Activated T-cell treated with anti-CD3 and anti-CD28 coated beads for 4 hours (primary cell): ENCODE measurements at places on chromosomes 6 and 20.

DNA sequence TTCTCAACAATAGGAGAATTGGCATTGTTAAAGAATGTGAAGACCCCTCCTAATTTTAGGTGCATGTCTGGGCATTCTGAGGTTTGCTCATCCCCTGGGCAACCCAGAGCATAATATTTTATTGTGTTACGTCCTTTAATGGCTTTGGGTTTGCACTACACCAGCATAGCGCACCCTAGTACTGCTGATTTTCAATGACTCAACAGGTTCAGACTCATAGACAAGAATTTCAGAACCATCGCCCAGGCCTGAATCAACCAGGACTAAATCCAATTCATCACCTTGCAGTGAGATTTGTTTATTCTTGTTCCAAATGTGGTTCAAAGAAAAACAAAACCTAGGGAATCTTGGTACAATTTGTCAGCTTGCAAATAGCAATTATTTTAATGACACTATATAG, 137.8 kb upstream of the PHACTR1 start:
- DNase-seq = no peak

- DNase-seq = no peak
These were observed 35.3 kb downstream of the VSTM2L start for GRCh38 chr20:37938181-37938750.

GRCh38 chr20:23161244-23161891, 75.2 kb upstream of the CD93 start:
- DNase-seq = no peak

GRCh38 chr20:44187054-44187771, at the start of gene JPH2:
Gene JPH2, minus strand, starts transcription at chr20:44187188. Its CDS starts 483 bp downstream, at chr20:44186705.
- no peak for DNase-seq

GRCh38 chr20:10709916-10710315, 36.1 kb upstream of the JAG1 start:
- no peak for DNase-seq

DNA sequence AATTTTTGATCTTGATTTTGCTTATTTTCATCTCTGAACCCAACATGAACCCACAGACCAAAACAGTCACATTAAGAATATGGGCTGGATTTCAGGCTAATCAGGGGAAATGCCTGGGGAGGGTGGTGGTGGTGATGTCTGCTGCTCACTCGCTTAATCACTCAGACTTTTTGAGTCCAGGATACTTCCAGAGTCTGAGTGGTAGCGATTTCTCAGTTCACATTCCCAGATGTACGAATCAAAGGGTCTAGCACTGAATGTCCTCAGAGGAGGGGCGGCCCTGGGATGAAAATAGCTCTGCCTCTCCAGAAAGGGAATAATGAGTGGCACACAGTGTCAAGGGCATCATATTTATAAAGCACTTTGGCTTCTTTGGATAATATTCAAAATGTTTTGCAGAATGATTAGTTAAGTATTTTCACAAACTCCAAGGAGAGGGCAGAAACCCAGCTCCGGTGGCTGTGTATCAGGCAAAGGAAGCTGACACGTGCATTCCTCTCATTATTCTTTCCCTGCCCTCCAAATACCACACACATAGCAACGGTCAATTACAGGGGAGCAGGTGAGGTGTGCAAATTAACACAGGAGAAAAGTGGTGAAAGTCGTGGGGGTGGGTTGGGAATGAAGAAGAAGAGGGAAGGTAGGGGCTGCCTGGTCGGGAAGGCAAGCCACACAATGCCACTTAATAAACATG, 345.2 kb upstream of the RSPO3 start:
- DNase-seq = no peak

DNA sequence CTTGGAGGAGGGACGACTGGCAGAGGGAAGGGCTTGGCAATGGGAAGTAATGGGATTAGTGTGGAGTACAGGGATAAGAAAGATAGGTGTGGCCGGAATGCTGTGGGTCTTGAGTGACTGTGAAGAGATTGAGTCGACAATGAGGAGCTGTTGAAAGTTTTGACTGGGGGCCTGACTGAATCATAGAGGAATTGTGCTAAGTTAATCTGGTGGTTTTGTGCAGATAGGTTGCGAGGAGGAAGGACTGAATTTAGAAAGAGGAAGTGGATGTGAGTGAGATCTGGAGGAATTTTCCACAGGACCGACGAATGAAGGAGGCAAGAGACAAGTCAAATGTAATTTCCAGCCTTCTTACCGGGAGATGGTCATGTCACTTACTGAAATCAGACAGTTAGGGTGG, 143.9 kb upstream of the RALGAPA2 start:
- no peak for DNase-seq

DNA sequence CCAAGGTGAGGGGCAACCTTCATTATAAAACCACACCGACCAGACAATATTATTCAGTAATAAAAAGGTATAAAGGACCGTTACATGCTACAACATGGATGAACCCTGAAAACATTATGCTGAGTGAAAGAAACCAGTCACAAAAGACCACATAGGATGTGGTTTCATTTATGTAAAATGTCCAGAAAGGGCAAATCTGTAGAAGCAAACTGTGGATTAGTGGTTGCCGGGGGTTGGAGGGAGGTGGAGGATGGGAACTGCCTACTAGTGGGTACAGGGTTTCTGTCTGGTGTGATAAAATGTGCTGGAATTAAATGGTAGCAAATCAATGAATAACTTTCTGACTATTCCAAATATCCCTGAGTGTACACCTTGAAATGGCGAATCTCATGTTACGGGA, 10.2 kb upstream of the PRND start:
- DNase-seq = no peak

- DNase-seq = no peak
These were observed 3.3 kb downstream of the RIPK1 start for GRCh38 chr6:3071568-3071967.

DNA sequence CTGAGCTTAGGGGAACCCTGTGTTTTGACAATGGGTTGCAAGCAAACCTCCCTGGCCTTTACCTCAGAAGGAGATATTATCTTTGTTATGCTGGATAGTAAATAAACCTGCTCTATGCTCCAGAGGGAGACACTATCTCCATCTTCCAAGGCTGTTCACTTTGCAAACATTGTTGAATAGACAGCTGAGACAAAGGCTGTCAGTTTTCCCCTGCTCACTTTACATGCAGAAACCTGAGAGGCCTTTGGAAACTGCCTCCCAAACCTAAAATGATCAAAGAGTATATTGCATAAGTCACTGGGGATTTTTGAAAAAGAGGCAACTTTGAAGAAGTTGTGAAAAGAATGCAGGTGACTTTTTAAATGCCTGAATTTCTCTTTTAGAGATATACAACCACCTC, 61.6 kb downstream of the MRAP2 start:
- DNase-seq = no peak

DNA sequence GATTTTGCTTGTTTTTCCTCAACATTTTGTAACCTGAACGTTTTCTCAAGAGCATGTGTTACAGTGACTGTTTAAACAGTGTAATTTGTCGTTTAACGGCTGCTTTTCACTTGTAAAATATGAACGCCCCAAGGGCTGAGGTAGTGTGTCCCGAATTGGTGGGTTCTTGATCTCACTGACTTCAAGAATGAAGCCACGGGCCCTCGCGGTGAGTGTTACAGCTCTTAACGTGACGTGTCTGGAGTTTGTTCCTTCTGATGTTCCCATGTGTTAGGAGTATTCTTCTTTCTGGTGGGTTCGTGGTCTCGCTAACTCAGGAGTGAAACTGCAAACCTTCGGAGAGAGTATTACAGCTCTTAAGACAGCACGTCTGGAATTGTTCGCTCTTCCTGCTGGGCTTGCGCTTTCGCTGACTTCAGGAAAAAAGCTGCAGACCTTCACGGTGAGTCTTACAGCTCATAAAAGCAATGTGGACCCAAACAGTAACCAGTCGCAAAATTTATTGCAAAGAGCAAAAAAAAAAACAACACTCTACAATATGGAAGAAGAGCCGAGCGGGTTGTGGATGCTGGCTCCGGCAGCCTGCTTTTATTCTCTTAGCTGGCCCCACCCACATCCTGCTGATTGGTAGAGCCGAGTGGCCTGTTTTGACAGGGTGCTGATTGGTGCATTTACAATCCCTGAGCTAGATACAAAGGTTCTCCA, 25.1 kb upstream of the TRIM27 start:
- DNase-seq = no peak

DNA sequence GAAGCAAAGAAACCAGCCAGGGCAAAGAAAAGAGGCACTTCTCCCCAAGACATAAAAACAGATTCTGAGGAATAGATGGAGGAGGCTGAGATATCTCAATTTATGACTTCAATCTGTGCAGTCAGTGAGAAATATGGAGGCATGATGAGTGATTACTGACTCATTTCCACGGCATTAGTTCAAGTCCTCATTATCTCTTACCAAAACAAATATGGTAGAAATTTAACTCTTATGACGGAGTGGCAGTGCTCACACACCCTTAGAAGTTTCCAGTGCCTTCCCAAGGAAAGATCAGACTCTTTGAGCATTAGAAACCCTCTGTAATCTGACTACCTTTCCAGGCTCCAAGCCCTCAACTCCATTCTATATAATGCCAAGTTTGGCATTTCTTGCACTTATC, 364.1 kb downstream of the ARHGAP18 start:
- DNase-seq = no peak

GRCh38 chr6:140663772-140664171, 1289.3 kb upstream of the CITED2 start:
- DNase-seq = no peak
